Retinal pigment epithelial cell (primary cell): ENCODE measurements at places on chromosomes 3 and 15.

DNA sequence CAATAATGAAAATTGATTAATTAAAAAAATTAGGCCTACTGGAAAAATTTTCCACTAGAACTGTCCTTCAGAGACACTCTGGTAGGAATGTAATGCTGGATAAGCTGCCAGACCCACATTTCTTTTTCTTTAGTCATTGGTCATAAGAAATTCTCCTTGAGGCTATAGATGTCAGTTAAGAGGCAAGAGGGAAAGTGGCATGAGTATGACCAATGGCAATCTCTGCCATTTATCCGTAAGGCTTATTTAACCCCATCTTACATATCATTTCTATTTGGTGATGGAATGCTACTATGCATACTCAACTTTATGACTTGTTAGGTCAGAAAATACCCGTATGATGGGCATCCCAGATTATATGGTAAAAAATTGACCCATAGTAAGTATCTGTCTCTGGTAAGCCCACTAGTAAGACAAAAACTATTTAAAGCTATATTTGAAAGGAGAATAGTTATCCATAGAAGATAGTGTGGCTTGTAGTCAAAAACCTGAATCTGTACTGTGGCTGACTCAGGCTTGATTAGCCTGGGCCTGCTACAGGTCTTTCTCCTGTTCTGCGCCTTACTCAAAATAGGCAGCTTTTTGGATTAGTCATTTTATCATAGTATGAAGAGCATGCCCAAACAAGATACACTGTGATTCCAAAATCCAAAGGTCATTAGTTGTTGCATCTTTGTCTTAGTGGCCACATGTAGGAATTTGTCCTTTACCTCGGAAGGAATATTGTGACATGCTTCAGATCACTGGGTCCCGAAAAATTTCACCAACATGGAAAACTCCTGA is 314.7 kb downstream of the PYDC2 start:
- peak; percentile 49 for DNase-seq

GRCh38 chr3:142636664-142637063 is 40.5 kb downstream of the PLS1 start:
- no peak for DNase-seq

DNA sequence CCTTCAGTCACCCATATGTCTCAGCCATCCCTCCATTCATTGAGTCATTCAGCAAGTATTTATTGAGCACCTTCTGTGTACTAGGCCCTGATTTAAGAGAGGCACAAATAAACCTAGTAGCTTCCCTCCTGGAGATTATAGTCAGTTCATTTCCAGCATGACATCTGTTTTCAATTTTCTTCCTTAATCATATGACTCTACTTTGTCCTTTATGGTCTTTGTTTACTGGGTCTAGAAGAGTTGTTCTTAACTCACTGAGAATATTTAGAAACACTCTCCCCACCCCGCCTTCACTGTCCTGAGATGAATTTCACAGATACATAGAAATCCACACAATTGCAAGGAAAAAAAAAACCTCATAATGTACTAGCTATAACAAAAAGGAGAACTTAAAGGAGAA is 44.8 kb upstream of the ADAMTS9 start:
- no peak for DNase-seq

DNA sequence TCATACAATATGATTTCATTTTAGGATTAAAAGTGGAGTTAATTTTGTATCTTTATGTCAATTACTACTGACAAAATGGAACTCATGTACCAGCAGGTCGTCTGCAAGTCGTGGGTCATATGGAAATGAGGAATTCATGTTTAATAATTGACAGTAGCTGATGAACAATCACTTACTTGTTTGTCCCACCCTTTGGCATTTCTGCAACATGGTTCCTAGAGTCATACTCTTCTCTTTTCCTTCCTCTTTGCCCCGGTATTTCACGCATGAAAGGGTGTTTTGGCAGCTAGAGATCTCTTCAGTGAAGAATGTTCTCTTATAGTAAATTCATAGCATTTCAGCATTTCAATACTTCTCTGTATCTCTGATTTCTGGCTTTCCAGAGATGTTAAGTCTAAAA is 133.3 kb upstream of the SLC24A5 start:
- DNase-seq: no peak

DNA sequence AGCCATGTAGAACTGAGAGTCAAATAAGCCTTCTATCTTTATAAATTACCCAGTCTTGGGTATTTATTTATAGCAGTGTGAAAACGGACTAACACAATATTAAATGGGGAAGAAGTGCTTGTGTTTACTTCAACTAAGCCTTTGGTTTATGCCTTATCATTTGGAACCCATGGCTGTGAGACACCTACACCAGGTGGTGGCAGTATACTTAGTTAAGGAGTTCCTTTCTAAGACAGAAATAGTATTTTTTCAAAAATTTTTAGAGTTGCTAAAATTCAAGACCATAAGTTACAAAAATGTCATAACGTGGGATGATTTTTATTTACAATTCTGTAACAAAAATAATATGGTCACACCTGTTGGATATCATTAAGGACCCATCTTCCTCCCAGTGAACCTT is 354.5 kb upstream of the SOX14 start:
- no peak for DNase-seq

DNA sequence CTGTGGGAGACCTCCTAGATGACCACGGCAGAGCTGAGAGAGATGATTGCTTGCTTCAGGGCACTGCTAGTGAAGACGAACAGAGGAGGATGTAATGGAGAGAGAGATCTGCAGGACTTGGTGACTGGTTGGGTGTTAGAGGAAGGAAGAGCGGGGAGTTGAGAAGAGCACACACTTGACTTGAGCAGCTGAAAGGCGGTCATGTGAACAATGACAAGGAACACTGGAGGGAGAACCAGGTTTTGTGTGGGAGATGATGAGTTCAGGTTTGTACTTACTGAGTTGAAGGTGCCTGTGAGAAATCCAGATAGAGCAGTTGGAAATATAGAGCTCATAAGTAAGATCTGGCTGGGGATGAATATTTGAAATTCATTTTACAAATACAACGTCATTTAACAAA is 40.3 kb downstream of the CDAN1 start:
- no peak for DNase-seq

DNA sequence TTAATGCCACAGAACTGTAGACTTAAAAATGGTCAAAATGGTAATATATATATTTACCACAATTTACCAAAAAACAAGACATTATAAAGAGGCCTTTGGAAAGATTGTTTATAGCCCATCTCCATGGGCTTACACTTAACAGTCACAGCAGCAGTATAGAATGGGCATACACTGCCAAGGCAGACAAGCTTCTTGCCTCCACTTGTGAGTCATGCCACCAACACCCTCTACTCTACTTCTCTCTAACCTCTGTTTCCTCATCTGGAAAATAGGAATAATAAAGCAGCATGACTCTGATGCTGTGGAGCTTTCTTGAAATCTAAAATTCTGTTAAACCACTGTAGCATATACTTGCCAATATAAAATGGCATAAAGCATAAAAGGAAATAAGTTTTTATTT is 14.4 kb upstream of the GPR156 start:
- no peak for DNase-seq

DNA sequence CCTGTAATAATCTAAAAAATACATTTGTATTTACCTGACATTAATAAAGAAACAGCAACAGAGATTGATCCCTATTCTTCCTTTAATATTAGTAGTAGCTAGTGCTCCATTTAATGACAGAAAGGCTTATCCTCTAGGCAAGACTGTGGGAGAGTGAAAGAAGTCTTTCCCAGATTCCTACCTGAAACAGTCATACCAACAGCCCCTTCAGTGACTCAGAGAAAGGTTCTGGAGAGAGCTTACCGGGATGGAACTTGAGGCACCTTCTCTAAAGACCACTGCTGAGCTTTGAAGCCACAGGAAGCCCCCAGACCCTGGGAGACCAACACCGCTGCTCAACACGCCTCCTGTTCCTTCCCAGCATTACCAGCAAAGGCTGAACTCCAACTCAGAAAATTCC is 66.9 kb upstream of the FGF12 start:
- no peak for DNase-seq

DNA sequence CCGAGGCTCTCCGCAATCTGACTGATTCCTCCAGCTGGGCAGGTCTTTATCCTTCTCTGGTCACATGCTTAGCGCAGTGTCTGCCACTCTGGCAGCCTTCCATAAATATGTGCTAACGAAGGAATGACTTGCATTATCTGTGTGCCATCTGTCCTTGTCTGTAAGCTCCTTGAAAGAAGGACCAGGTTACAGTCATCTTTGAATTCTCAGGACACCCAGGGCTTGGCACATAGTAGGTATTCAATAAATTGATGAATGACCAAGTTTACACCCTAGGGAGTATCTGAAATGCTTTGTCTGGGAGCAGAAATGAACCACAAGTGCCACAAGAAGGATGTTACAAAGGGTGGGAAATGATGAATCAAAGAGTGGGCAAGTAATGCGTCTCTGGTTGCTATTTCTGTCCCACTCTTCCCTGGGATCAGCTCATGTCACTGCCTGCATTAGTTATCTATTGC is 16.5 kb upstream of the FAM3D start:
- DNase-seq: no peak

DNA sequence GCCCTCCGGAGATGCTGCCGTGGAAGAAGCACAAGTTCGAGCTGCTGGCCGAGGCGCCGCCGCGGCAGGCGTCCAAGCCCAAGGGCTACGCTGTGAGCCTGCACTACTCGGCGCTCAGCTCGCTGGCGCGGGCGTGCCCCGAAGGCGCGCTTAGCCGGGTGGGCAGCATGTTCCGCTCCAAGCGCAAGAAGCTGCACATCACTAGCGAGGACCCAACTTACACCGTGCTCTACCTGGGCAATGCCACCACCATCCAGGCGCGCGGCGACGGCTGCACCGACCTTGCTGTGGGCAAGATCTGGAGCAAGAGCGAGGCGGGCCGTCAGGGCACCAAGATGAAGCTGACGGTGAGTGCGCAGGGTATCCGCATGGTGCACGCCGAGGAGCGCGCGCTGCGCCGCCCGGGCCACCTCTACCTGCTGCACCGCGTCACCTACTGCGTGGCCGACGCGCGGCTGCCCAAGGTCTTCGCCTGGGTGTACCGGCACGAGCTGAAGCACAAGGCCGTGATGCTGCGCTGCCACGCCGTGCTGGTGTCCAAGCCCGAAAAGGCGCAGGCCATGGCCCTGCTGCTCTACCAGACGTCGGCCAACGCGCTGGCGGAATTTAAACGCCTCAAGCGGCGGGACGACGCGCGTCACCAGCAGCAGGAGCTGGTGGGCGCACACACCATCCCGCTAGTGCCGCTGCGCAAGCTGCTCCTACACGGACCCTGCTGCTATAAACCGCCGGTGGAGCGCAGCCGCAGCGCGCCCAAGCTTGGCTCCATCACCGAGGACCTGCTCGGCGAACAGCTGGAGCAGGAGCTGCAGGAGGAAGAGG is 1.3 kb downstream of the FAM43A start:
- no peak for DNase-seq

DNA sequence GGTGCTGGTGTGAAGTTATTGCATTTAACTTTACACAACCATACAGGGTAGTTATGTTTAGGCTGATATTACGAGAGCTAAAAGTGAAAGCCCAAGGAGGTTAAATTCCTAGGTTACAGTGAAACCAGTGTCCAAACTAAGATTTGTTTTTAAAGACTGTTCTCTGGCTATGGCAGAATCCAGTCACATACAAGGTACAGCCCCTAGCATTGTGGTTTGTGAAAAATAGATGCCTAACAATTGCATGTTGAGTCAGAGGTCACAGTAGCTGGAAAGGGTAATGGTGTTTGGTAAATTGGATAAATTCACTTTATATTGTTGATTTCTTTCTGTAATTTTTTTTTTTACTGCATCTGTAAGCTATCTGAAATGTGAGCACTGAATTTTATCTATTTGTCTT is 614.6 kb upstream of the TBL1XR1 start:
- DNase-seq: no peak

DNA sequence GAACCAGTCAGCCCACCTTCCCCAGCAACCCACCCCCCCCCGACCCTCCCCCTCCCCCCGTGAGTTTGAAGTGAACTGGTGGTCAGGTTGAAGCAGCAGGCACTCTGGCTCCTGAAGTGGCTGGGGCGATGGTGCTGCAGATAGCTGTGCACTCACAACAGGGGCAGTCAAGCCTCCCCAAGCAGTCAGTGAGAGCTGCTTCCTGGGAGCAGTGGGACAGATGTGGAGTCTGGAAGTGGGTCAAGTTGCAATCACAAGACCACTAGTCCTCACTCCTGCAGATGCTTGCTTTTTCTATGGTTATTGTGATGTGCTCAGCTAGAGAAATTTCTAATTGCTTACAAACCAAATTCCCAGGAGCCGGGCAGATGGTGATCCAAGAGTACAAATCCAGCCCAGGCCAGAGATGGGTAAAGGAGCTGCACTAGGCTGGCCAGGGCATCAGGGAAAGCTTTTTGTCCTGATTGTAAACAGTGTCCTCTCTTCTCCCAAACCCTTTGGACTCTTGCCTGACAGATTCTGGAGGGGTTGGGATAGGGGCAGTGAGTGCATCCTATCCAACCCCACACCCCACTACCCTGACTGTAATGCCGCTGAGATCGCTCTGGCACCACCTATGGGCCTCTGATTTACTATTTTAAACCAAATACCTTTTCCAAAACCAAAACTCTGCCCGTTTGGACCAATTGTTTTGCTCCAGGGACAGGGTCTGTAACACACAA is 9.8 kb upstream of the CLPX start:
- DNase-seq: no peak

- DNase-seq: no peak
Observed at GRCh38 chr15:74827614-74828013, 1.2 kb downstream of the CPLX3 start.

- DNase-seq: no peak
Observed at GRCh38 chr3:118927449-118927848, 107.2 kb downstream of the IGSF11 start.

DNA sequence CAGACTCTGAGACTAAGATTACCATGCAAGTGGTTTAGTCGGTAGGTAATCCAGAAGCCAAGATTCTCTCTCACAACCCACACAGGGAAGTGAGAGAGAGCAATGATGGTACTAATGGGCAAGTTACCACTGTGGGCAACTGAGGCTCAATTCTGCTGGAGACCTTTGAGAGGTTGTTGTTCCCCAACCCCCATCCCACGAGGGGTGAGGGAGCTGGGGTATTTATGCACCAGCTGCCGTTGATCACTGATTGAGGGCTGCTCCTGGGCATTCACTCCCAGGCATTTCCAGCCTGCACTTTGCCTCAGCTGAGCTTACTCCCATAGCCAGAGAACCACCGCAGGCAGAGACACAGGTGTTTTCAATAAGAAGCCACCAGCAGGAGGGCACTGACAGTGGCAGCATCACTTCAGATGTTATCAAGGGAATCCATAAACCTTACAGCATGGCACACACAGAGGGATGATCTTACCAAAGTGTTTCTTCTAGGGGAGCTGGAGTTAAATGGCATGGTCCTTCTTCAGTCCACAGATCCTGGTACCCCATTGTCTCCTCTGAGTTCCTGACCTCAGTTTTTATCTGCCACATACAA is 15.0 kb upstream of the CCDC174 start:
- no peak for DNase-seq

GRCh38 chr15:27219636-27220035 is 248.7 kb downstream of the GABRG3 start:
- DNase-seq: no peak

GRCh38 chr3:23704298-23704697 is 101.5 kb upstream of the UBE2E1 start:
- DNase-seq: no peak

GRCh38 chr3:46312991-46313390 is 40.9 kb upstream of the CCR2 start:
- peak; percentile 14 for DNase-seq
